ENCODE measurements at places on chromosomes 5 and 9.

DNA sequence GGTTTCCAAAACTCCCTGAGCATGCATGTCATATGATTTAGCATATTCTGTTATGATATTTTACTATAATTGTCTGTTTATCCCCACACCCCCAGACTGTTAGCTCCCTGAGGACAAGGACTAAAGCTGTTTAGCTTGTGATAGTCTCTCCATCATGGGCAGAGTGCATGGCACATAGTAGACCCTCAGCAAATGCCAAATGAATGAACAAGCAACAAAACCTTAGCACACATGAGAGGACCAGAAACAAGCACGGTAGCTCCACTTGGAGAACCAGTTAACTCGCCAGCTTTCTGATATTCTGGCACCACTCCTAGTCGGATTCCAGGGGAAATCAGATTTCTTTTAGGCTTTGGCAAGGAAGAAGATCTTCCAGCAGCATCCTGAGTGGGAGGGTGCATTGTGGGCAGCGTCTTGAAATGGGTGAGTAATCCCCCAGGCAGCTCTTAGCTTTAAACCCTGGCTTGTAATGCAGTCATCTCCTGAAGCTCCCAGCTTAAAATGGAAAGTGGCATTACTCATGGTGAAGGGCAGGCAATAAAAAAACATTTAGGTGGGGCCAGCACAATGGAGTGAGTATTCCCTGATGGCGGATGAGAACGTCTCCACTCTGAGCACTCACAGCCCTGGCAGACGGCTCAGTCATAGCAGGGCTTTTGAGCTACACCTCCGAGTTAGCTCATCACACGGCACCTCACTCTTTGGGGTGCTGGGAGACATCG lies 41.1 kb downstream of the FGF1 start:
- DNase-seq = peak; percentile 67

- DNase-seq = no peak
These were observed 80.2 kb upstream of the SPRY4 start for GRCh38 chr5:142405023-142405422.

DNA sequence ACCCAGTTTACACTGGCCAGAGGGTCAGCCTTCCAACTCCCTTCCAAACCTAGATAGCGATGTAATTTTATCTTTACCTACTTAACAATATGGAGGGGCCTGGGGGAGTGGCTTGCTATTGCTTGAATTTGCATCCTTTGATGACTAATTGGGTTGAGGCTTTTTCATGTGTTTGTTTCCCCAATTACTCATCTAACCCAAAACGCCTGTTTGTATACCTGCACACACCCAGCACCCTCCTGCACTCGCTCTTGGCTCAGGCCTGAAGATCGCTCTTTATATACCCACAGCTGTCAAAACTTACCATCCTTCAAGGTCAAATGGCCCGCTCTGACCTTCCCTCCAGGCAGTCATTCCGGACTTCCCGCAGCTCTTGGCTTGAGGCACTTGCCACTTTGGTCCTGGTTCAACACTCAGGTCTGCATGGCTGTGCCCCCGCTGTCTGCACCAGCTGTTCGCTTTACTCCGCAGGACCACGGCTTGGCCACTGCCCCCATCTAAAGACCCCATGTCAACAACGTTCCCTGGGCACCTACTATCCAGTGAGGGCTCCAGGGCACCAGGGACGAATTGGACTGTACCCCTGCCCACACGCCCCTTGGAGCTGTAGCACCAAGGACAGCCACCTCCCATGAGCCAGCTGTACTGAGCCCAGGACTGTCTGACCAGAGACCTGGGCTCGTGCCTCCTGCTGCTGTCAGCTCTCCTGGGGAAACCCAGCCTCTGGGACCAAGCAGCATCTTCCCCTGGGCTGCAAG lies 76.1 kb upstream of the ADAMTS2 start:
- no peak for DNase-seq

- no peak for DNase-seq
These were observed 281.1 kb downstream of the MRPS30 start for GRCh38 chr5:45089870-45090269.

DNA sequence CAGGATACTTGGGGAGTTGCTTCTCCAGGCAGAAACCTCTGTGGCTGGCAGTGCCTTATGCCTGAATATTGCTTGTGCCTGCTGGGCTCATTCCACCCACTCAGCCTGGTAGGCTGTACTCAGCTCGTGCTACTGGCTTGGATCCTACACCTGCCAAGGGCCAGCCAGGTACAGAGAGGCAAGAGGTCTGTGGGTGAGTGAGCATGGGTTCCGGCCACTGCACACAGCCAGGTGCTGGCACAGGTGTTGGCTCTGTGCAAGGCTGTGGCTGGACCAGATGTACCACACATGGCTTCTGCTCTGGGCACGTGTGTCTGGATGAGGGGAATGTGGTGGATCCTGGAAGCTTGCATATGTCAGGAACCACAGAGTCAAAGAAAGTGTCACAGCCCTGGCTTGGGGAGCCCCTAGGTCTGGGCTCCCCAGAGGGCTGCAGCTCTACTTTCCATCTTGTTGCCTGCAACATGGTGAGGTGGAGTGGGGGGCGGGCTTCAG lies 76.7 kb upstream of the C6 start:
- DNase-seq = no peak

DNA sequence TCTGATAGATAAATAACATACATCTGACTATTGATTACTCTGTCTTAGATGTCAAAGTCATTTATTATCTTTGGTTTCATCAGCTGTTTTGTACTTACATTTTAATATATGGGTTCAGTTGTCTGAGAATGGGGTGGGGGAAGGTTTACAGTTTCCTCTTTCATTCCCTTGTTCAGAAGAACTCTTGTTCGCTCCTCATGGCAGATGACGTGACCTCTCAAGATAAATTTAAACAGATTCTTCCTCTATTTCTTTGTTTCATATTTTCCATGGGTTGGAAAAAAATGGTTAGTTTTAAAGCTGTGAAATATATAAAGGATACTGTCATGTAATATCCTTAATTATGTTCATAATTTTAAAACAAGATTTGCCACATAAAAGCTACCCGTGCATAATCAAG lies 61.4 kb downstream of the TSSK1B start:
- DNase-seq = no peak

DNA sequence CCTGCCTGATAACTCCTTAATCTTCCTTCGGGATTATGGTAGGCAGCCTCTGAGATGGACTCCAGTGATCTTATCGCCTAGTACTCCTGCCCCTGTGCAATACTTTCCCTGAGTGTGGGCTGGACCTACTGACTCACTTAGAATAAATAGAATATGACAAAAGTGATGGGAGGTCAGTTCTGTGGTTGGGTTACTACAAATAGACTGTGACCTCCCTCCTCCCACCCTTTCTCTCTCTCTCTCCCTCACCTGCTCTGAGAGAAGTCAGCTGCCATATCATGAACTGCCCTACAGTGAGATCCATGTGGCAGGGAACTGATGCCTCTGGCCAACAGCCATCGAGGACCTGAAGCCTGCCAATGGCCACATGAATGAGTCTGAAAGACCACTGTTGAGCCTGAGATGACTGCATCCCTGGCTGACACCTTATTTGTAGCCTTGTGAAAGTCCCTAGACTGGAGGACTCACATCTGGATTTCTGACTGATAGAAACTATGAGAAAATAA lies 31.7 kb downstream of the NRG2 start:
- no peak for DNase-seq

DNA sequence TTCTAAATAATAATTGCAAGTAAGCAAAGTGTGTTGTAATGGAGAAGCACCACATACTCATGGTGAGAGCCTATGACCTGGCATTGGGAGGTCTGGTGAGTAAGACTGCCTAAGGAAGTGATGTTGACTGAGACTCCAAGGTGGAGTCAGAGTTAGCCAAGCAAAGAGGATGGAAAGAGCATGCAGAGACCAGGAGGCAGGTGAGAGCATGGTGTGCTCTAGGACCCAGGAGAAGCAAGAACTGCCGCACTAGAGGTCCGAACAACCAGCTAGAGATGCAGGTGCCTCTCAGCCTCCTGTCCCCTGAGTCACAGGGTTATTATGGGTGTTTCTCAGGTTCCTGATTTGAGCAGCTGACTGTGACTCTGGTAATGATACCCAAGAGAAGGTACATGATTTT lies 27.3 kb downstream of the ANP32B start:
- no peak for DNase-seq

GRCh38 chr5:37770786-37771185 lies 69.1 kb downstream of the GDNF start:
- DNase-seq = no peak

GRCh38 chr9:93230601-93231000 lies 46.7 kb downstream of the WNK2 start:
- no peak for DNase-seq

- no peak for DNase-seq
These were observed 249.6 kb downstream of the PDZD2 start for GRCh38 chr5:31888564-31888963.

- DNase-seq = no peak
These were observed 31.6 kb upstream of the STK32A start for GRCh38 chr5:147203213-147203612.
